ENCODE measurements at places on chromosomes 2 and 18.

DNA sequence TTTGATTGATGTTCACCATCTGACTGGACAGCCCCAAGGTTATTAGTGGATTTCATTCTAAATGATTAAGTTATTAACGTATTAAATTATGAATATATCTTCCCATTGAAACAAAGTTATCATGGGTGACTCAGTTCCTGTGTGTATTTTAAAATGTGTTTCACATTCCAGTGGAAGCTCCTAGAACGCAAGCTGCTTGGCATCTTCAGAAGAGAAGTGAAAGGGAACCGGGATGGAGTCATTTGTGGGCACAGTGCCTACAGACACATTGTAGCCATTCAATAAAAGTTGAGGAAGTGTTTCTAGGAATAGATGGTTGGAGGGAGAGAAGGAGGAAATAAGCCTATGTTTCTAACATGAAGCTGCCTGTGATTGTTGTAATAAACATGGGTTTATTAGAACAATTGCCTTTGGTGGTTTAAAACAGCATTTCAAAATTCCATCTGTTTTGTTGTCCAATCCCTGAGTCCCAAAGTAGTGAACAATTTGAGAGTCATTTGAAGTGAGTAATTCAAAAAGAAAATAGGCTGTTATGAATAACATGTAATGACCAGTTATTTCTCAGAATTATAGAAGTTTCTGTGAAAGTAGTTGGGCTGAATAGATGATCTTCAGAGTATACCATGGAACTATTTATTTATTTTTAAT lies 143.5 kb downstream of the PKP4 start:
- DNase-seq, result no peak

- DNase-seq, result no peak
These were observed 435.9 kb downstream of the TSN start for GRCh38 chr2:122191331-122191730.

GRCh38 chr18:62044490-62045000 lies 142.3 kb downstream of the PIGN start:
- no peak for DNase-seq

DNA sequence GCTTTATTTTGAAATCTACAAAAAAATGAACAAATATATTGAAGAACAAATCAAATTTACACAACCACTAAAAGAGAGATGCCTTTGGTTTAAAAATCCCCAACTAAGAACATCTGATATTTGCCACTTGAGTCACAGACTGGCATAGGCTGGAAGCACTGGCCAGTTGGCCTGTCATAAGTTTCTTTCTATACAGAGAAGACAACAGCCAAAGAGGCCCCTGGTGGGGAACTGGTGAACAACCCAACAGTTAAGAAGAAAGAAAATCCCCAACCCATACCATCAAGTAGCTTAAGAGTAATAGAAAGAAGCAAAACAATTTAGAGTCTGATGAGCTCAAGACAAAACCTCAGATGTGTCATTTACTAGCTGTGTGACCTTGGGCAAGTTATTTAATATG lies 45.5 kb downstream of the OSR1 start:
- DNase-seq, result no peak

GRCh38 chr18:10330428-10330827 lies 124.0 kb upstream of the APCDD1 start:
- DNase-seq, result no peak

DNA sequence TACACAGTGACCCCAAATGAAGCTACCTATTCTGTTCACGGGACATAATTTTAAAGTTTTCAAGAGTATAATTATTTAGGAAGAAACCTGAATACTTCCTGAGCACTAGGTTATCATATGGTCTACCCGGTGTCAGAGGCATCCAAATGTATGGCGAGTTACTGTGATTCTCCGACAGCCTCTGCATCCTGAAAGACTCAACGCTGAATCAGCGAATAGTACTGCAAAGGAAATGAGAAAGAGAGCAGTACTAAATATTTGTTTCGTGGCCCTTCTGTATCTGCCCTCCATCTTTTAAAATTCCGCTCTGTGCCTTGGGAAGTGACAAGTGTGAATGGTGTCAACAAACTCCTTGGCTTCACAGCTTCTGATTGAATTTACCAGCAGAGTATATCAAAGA lies 358.0 kb upstream of the ZEB2 start:
- DNase-seq, result no peak

GRCh38 chr18:44903327-44903726 lies 222.6 kb downstream of the SETBP1 start:
- no peak for DNase-seq

- no peak for DNase-seq
These were observed 252.4 kb upstream of the ZNF521 start for GRCh38 chr18:25604196-25604893.

- DNase-seq, result no peak
These were observed 85.3 kb upstream of the ITGA6 start for GRCh38 chr2:172342078-172342477.

GRCh38 chr2:119008108-119008507 lies 66.1 kb downstream of the MARCO start:
- DNase-seq, result no peak
